ENCODE measurements at places on chromosomes 2 and 18.

DNA sequence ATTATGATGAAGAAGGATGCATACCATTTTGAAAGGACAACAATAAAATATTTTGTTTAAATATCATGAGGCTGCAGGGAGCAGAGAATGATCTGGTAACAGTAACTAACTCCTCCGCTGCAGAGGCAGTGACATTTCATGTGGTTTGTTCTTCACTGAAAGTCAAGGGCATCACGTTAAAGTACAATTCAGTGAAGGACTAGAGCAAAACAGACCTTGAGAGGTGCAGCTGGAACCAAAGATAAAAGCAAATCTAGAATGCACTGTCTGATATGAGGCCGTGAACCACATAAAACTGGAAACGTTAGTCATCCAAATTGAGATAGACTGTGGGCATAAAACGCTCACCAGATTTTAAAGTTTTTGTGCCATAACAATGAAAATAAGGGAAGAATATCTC, 522.9 kb upstream of the TNP1 start:
- DNase-seq = no peak

DNA sequence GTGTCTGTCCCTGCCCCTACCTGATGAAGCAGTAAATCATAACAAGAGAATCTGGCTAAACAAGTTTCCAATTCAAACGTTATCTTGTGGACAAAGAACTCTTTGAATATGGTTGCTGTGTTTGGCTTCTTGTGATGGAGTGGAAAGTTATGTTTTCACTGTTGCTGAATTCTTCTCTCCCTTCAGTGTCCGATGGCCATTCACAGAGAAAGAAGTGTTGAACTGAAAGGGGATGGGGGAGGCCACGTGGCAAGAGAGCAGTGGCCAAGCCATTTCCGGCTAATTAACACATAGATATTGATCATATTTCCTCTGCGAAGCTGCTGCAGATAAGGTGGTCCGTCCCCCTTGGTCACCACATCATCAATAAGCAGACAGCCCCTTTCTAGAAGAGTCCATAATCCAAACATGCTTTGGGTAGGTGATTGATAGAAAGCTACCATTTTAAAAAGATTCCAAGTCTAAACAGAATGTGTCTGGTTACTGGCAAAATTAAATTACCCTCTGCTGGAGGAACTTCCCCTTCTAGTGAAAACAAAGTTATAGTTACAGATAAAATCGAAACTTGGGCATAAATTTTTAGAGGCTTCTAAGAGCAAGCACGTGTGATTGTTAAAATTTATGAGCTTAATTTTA, 36.9 kb upstream of the FZD7 start:
- DNase-seq = no peak

DNA sequence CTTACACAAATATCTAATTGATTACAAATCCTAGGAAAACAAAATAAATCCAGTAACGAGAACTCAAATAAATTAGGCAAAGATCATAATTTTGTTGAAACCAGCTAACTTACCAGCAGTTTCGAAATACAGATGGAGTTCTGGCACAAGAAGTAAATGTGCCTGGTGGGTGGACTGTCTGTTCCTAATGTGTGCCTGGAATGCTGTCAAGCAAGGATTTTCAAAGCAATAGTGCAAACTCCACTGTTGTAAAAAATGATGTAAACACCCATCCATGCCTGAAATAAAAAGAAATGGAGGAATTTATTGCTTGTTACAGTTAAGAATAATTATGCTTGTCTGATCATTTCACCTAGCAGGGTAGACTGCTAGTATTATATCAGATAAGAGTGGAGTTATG, 423.9 kb upstream of the MAP2 start:
- DNase-seq = no peak

- DNase-seq = no peak
Observed at GRCh38 chr2:85547089-85547858, 8.3 kb downstream of the MAT2A start.

DNA sequence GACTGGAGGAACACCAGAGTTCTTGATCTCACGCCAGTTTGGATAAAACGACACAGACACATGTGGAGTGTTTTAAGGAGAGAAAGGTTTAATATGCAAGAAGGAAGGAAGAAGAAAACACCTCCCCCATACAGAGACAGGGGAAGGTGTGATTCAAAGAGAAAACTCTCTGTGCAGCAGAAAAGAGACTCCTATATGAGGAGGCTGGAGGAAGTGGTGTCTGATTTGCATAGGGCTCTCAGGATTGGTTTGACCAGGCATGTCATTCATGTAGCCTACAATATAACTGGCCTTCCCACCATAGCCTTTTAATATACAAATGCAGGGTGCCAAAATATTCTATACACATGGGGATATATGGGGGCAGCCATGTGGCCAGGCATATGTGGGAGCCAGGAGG, 1386.5 kb downstream of the RPIA start:
- no peak for DNase-seq

GRCh38 chr2:181656450-181657291, at the start of gene CERKL:
Gene CERKL (minus strand): TSS chr2:181657105. CDS start chr2:181657006, 99 bp downstream.
- no peak for DNase-seq

- no peak for DNase-seq
Observed at GRCh38 chr2:47631792-47632398, 151.1 kb upstream of the MSH6 start.

- DNase-seq = no peak
Observed at GRCh38 chr2:83253848-83254247, 1205.2 kb downstream of the SUCLG1 start.

DNA sequence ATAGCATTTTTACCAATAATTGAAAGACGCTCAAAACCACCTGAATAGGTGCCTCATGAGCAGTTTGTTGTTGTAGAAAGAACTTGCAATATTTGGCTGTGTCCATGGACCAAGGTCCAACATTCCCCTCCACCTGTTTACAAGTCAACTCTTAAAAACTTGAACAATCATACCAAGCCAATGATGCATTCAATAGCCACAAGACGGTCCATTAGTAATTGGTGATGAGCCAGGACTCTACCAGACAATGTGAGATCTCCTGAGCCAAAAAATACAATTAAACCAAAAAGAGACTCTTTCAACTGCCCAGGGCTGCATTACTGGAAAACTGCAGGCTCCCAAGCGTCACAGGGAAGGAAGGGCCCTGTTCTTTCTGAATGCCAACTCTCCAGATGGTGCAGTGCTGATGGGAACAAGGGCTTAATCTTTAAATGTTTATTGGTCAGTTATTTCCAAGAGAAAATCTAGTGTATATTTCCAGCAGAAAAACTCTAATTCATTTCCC, 118.8 kb upstream of the EPB41L3 start:
- DNase-seq = no peak

DNA sequence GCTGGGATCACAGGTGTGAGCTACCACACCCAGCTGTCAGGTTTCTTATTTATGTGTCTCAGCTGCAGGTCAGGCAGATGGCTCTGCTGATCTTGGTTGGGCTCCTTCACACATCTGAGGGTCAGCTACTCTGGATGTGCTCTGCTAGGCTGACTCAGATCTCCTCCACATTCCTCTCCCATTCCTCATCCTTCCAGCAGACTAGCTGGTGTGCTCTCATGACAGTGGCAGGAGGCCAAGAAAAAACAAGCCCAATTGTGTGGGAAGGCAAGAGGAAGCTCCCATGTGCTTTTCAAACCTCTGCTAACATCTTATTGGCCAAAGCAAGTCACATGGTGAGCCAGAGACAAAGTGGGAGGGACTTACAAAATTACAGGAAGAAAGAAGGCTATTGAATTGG, 11.7 kb upstream of the MSH6 start:
- DNase-seq = peak; percentile 36

GRCh38 chr18:49251451-49251850, 209.0 kb downstream of the DYM start:
- DNase-seq = peak; percentile 14

DNA sequence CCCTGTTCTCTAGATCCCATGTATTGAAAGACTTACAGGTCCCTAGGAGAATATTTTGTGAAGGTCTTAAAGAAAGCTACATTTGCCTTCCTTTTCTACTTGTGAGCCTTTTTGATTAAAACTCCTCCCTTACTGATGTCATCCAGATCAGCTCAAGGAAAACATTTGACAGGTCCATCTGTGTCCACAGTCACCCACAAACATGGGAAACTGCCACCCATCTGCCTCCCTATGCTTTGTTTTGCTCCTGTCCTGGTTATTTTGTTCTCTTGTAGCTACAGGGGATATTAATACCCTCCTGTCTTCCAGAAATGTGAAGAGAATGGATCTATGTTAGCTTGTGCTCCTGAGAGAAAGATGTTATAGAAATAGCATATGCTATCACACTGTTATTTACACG, 203.6 kb upstream of the GALNT5 start:
- no peak for DNase-seq

GRCh38 chr2:128305555-128306080, 13.1 kb downstream of the HS6ST1 start:
- DNase-seq = peak; percentile 87

DNA sequence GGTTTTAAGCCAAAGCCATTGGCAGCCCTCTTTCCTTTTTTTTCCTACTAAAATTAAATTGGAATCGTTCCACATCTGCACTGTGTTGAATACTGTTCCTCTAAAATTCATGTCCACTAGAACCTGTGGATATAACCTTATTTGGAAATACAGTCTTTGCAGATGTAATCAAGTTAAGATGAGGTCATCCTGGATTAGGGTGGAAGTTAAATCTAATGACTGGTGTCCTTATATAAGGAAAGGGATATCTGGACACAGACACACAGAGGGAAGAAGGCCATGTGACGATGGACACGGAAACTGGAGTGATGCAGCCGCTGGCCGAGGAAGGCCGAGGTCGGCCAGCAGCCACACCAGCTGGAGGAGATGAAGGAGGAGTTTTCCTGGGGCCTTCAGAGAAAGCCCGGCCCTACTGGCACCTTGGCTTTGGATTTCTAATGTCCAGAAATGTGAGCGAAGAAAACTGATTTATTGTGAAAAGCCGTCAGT, 49.4 kb downstream of the LONRF2 start:
- DNase-seq = no peak
